Panc1 (cell line): ENCODE measurements at places on chromosomes 1 and 21.

- no peak for DNase-seq
These were observed 8.8 kb downstream of the CD1E start for GRCh38 chr1:158362482-158362881.

GRCh38 chr1:42927920-42928505 lies 30.7 kb downstream of the SLC2A1 start:
- no peak for DNase-seq

DNA sequence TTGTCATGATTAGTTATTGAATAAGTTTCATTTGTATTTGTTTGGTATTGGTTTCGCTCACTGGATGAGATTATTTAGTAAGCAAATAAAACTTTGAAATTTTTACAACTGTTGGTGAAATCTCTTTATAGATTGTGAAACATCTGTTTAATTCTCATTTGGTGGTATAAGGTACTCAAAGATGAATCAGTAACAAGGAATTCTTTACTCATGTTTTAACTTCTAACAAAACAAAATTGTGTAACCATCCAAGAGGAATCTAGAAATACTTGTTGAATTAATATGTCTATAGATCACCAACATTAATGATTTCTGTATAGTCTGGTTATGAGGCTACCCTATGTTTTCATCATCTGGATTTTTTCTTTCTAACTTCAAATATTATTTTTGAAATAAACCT lies 62.8 kb upstream of the USP25 start:
- no peak for DNase-seq

- no peak for DNase-seq
These were observed 1.2 kb downstream of the EFHD2 start for GRCh38 chr1:15410884-15411245.

- no peak for DNase-seq
These were observed 9.2 kb downstream of the TTF2 start for GRCh38 chr1:117069220-117069844.

DNA sequence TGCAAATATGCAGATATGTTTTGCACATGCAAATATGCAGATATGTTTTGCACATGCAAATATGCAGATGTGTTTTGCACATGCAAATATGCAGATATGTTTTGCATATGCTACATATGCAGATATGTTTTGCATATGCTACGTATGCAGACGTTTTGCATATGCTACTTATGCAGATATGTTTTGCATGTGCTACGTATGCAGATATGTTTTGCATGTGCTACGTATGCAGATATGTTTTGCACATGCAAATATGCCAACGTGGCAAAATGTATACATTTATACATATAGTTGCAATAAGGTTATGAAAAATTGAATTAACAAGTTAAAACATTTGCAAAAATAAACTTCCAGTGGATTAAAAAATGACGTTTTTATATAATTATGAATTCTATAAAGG lies 30.8 kb upstream of the TP53BP2 start:
- no peak for DNase-seq

- DNase-seq, result no peak
These were observed 3.6 kb downstream of the C1orf232 start for GRCh38 chr1:26164861-26165842.

GRCh38 chr1:239006276-239006675 lies 380.1 kb upstream of the CHRM3 start:
- DNase-seq, result no peak

DNA sequence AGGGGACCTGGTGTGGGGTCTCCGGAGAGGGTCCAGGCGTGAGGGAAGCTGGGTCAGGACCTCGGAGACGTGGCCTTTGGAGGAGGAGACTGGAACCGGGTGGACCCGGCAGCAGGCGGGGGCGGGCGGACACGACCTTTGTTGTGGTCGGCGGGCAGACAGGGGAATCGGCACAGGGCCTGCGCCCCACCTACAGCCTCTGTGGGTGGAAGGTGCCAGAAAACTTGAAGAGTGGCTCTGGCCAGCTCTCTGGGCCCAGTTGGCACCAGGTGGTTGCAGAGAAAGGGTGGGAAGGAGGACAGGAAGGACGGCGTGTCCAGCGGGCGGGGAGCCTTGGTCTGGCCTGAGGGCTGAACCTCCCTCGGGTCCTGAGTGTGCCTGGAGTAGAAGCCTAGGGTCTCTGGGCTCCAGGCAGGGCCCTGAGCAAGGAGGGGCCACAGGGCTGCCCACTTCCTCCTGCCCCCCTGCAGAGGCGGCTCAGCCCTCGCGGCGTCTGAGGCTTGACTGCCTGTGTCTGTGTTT lies 7.7 kb upstream of the TTLL10 start:
- no peak for DNase-seq

- no peak for DNase-seq
These were observed 74.1 kb downstream of the RRAGC start for GRCh38 chr1:38785285-38786039.

GRCh38 chr1:225448146-225448805 lies 20.4 kb upstream of the LBR start:
- no peak for DNase-seq

GRCh38 chr1:94270801-94271203 lies 33.4 kb upstream of the ARHGAP29 start:
- no peak for DNase-seq

DNA sequence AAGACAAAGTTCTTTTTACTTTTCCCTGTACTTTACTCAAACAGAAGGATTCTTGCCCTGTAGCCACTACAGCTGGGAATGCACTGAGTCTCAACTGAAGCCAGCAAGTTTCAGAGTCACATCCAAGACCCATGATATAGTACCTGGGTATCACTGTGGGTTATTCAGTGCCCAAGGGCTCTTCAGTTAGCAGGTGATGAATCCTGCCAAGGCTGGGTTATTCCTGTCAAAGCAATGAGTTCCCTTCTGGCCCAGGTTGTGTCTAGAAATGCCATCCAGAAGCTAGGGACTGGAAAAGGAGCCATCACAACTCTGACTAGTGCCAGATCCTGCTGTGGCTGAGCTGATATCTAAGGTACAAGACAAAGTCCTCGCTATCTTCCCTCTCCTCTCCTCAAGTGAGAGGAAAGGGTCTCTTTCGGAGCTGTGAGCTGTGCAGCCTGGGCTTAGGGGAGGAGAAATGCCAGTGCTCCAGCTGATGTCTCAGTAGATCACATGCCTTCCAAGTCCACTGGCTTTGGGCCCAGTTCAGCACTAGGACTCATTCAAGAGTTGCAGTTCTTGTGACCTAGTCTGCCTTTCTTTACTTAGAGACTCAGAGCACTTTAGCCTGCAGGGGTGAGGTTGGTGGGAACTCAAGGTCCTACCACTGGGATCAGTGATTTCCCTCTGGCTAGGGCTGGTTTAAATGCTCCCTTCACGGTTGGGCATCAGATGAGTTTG lies 369.4 kb downstream of the TBX15 start:
- no peak for DNase-seq

GRCh38 chr21:44957901-44958451 lies 18.1 kb downstream of the SLX9 start:
- DNase-seq, result no peak

DNA sequence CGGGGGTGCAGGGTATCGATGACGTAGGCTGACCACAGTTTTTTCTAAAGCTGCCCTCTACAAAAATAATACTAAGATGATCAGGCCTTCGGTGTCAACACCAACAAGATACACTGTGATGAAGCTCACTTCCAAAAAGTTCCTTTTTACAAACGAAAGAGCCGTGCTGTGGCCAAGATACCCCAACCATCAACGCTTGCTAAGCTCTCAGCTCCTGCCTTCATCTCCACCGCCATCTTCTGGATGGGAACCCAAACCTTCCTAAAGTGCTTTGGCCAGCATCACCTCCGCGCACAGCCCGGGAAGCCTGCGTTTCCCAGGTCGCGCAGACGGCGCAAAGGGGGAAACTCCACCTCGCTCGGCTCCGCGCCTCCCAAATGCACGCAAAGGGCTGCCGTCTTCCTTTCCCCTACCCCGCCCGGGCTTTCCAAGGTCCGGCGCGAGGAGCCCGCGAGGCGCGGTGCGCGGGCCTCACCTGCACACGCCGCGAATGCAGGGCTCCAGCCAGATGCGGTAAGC lies 541 bp downstream of the USP48 start:
- DNase-seq, result no peak

DNA sequence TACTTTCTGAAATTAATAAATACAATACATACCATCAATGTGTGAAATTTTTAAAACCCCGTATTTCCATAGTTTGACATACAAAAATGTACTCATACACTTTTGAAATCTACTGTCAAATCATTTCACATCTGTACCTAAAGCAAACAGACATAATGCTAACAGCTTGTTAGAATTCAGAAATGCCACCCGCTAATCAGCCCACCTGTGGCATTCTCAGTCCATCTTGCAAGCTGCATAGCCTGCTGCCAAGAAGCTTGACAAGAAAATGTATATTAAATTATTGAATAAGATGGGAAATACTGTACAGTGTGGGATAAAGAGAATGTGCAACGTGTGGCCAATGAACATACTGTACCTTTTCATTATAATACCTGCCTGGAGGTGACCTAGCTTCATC lies 55.1 kb downstream of the ZBTB18 start:
- DNase-seq, result no peak

- no peak for DNase-seq
These were observed 15.9 kb upstream of the TTF2 start for GRCh38 chr1:117044217-117044616.

DNA sequence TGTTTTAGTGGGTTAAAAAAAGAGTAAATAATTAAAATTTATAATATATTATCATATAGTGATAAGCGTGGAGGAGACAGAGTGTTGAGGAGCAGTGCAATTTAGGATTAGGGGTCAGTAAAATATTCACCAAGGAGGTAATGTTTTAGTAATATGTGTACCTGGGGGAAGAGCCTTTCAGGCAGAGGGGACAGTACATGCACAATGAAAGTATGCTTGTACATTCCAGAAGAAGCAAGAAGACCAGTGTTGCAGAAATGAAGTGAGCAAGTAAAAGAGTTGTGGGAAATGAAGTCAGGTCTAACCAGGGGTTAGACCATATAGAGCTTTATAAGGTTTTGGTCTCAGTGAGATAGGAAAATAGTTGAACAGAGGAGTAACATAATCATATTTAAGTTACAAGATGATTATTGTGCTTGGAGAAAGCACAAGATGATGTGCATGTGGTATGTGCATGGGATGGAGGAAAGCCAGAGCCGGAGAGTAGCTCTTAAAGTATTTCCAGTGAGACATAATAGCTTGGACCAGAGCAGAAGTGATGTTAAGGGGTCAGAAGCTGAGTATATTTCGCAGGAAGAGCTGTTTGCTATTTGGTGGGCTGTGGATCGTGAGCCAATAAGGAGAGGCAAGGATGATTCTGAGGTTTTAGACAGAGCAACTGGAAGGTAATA lies 44.8 kb downstream of the SNX7 start:
- no peak for DNase-seq

- DNase-seq, result no peak
These were observed 74.9 kb upstream of the ANGPTL1 start for GRCh38 chr1:178945763-178946266.

- no peak for DNase-seq
These were observed 30.2 kb downstream of the WDR4 start for GRCh38 chr21:42848932-42849758.

- no peak for DNase-seq
These were observed 79.7 kb downstream of the POFUT2 start for GRCh38 chr21:45207839-45208626.

DNA sequence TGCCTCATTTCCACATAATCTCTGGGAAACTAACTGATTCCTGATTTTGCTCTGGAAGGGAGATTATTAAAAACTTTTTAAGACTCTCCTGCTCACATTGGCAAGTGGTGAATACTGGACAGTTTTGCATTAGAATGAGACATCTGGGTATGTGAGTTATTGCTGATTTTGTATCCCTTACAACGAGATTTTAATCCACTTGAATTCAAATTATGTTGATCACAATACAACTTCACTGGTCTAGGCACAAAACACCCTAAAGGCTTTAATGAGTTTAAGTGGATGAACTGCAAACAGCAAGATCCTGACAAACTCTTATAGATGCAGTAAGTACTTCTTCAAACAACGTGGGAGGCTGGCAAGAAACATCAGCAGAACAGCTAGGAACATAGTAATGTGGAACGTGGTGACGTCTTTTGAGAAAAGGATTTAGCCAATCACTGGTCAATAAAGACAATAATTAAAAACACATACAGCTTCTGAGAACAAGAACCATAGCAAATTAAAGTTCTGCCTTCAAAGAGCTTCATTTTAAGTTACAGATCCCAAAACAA lies 10.2 kb upstream of the LYPLAL1 start:
- DNase-seq, result no peak

DNA sequence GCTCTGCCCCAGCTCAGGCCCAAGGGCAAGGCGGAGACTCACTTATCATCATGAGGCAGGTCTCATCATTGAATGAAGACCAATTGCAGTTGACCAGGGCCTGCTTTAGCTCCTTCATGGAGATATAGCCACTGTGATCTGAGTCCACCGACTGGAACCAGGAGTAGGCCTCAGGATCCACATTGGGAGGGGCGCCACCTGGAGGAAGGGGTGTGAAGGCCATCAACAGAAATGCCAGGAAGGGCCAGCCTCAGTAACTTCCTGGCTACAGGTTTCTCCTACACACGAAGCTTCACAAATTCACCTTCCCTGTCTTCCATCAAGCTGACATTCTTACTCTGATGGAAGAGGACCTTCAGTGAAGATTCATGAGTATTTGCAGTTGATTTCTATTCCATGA lies 11.6 kb downstream of the PEF1 start:
- no peak for DNase-seq

- no peak for DNase-seq
These were observed 134.7 kb upstream of the CD34 start for GRCh38 chr1:208045463-208046260.

- DNase-seq, result no peak
These were observed 3.5 kb upstream of the UBXN10 start for GRCh38 chr1:20182415-20182814.

- DNase-seq, result no peak
These were observed 77.4 kb downstream of the DMRTB1 start for GRCh38 chr1:53536606-53537005.

GRCh38 chr21:42733037-42733627 lies 79.7 kb downstream of the PDE9A start:
- no peak for DNase-seq

GRCh38 chr1:33025761-33026160 lies 10.9 kb downstream of the AK2 start:
- DNase-seq, result no peak

GRCh38 chr1:78250201-78250600 lies 204.4 kb downstream of the GIPC2 start:
- no peak for DNase-seq

GRCh38 chr1:51100264-51100880 lies 1.7 kb upstream of the C1orf185 start:
- no peak for DNase-seq

GRCh38 chr1:152926091-152926490 lies 17.7 kb downstream of the IVL start:
- peak; percentile 10 for DNase-seq

- DNase-seq, result no peak
These were observed 202.0 kb downstream of the AJAP1 start for GRCh38 chr1:4856396-4856795.

GRCh38 chr1:201711811-201712210 lies 117.1 kb upstream of the IPO9 start:
- DNase-seq, result no peak

GRCh38 chr1:113190930-113191329 lies 117.9 kb downstream of the LRIG2 start:
- DNase-seq, result no peak
